ENCODE measurements at places on chromosomes 6 and 20. TPM values are rescaled to one million over a fixed set of nuclear protein-coding genes. Genes with fewer than 3 reads are reported as not detected.

DNA sequence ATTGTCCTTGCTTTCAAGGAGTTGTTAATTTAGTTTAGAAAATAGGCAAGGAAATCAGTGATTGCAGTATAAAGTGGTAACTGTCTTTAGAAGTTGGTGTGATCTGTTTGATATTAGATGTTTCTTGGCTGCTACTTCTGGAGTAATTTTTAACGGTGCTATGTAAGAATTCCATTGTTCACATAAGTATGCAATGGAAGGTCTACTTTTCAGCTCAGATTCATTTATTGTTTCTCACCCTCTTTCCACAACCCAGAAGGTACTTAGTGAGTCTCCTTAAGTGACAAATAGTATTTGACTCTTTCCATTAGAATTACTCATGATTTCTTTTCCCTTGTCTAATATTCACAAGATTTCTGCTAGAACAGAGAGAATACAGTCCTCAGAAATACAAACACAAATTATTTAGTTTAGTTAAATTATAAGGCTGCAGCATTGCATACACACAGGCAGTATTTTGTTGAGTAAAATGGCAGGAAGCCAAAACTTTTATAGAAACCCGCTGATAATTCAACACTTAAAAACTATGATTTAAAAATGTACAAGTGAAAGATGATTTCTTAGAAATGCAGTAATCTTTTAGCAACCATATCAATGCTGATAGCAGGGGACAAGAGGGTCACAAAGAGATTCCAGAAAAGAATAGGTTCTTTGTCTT is 554.3 kb downstream of the CD109 start:
- no peak for DNase-seq

EYS gene
- total RNA-seq = not detected

- DNase-seq = no peak
Measured at GRCh38 chr6:11262242-11262641, 29.8 kb upstream of the NEDD9 start.

DNA sequence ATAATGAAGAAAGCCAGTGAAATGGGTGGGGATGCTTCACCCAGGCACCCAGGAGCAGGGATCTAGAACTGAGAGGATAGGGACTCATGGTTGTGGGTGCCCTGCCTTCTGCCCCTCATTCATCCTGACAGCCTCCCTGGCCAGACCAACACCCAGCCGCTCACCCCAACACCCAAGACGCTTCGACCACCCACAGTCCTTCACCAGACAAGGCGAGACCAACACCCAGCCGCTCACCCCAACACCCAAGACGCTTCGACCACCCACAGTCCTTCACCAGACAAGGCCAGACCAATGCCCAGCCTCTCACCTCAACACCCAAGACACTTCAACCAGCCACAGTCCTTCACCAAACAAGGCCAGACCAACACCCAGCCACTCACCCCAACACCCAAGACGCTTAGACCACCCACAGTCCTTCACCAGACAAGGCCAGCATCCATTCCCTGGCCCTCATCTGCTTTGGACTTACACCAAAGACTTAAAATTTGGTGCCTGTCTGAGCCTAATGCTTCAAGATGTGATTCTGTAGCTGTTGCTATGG is 131.5 kb downstream of the ANKRD60 start:
- no peak for DNase-seq

DUSP15 gene
- total RNA-seq = not detected

DNA sequence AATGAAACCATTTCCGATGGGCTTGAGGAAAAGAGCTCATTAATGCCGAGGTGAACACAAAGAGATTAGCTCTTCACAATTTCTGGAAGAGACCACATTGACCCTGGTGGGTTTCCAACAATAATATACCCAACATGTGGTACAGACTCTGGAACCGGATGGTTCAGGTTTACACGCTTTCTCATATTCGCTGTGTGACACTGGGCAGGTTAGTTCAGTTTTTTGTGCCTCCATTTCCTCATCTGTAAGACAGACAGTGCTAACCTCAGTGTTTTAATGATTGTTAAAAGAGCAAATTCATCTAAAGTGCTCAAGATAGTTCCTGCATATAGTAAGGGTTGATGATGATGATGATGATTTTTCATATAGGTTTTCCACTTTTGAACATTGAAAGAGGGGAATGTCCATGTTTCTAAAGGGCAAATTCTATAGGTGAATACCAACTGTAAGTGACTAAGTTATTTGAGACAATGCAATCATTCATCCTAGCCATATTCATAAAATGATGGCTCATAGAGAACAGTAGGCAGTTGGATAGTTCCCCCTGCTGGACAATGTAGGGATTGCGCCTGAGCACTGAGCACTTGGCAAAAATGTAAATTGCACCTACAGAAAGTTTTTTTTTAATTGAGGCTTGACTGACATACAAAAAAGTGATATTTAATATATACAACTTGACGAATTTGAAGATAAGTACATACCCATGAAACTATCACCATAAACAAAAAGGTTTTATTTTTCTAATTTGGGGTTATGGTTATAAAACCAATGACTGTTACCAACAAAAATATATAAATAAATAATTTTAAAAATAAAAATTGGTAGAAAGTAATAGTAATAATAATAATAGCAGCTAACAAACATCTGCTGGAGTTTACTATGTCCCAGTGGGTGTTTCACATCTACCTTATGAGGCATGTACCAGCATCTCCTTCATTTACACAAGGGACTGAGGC is 2.1 kb upstream of the PERP start:
- peak; percentile 66 for DNase-seq

DNA sequence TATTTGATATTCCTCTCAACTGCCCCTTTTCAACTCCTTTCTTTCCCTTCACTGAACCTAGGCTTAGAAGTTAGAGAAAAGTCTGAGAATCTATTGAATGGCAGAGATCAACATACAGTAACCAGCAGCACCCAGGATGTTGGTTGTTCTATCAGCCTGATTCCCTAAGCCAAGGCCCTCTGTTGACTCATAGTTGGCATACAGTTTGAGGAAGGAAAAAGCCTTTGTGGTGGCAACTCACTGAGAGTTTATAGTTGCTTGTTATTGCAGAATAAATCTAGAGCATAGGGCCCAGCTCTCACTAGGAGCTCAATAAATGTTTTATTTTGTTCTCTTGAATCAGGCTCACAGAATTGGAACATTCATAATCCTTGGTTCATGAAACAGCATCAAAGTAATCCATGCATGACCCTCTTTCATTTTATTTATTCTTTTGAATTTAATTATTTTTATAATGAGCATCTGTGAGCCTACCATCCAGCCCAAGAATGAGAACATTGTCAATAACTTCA is 119.1 kb upstream of the ADGRF1 start:
- DNase-seq = no peak

- no peak for DNase-seq
Measured at GRCh38 chr6:95648636-95649035, 71.3 kb downstream of the MANEA start.

ADGRG6 gene
- 0.35 TPM for total RNA-seq

- DNase-seq = no peak
Measured at GRCh38 chr6:144395014-144395413, 109.9 kb downstream of the UTRN start.

DNA sequence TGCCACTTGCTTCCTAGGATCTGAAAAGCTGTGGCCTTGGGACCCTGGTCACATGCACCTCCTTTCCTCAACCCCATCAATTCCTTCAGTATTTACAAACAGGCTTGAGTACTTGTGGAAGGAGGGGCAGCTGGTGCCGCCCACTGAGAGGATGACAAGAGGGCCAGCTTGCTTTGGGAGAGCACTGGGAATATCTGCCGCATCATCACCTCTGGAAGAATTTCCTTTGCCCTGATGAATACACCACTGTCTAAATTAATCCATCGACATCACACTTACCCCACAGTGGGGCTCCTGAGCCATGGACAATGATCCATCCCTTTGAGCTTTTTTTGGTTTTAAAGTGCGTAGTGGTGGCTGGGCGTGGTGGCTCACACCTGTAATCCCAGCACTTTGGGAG is 25.9 kb downstream of the TBC1D20 start:
- no peak for DNase-seq

GRCh38 chr6:125050663-125051318 is 88.6 kb downstream of the RNF217 start:
- no peak for DNase-seq

CCN2 gene
- total RNA-seq = not detected

- DNase-seq = no peak
Measured at GRCh38 chr20:34215711-34216381, 25.4 kb upstream of the ASIP start.

GRCh38 chr6:145863366-145863765 is 48.8 kb upstream of the FBXO30 start:
- no peak for DNase-seq

GRCh38 chr6:156517088-156517487 is 260.1 kb upstream of the ARID1B start:
- DNase-seq = no peak

DNA sequence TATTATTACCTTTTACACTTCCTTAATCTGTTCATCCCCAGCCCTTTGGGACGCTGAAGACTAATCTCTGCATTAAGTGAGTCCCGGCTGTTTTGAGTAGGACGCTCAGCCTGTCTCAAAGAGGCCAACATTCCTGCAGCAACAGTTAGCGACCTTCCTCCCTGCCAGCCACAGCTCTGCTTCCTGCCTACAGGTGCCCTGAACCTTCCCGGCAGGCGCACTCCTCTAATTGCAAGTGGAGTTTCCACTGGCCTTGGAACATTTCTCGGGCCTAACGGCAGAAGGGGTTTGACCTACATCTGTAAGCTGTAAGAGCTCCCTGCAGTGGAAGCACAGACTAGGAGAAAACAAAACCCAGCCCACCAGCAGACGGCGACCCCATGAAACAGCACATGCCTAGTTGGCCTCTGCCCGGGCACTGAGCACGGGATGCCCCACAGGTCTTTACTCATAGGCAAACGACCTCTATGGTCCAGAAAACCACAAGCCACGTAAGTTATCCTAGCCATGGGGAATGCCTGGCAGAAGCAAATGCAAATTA is 137.9 kb downstream of the DTNBP1 start:
- no peak for DNase-seq

- DNase-seq = no peak
Measured at GRCh38 chr20:58765780-58766179, 73.2 kb downstream of the NPEPL1 start.

- no peak for DNase-seq
Measured at GRCh38 chr6:137749696-137750211, 117.3 kb upstream of the TNFAIP3 start.

EGFL8 gene
- total RNA-seq = 8.3 TPM

Data from CD8-positive, alpha-beta memory T cell (primary cell).